ENCODE measurements at places on chromosomes 11 and 22.

- no peak for DNase-seq
- H3K27ac ChIP-seq = no peak overlapping the region
- no peaks in the 10 kb centered on the region for H3K27me3 ChIP-seq
- no peaks in the 10 kb centered on the region for H3K4me1 ChIP-seq
- no peak overlapping the region for H3K4me3 ChIP-seq
Measured at GRCh38 chr11:103384652-103385051, 275.4 kb downstream of the DYNC2H1 start.

GRCh38 chr22:38953577-38954413 lies 3.6 kb upstream of the APOBEC3A start:
- no peaks in the 10 kb centered on the region for H3K36me3 ChIP-seq
- H3K4me3 ChIP-seq = no peak overlapping the region
- H3K27ac ChIP-seq = peak overlapping the region; percentile 24

GRCh38 chr11:132475026-132475425 lies 1057.3 kb downstream of the OPCML start:
- no peaks in the 10 kb centered on the region for H3K36me3 ChIP-seq
- DNase-seq = no peak
- H3K27me3 ChIP-seq = no peaks in the 10 kb centered on the region
- H3K27ac ChIP-seq = no peak overlapping the region

GRCh38 chr11:32781721-32782120 lies 12.7 kb downstream of the CCDC73 start:
- no peak overlapping the region for H3K27ac ChIP-seq
- no peak overlapping the region for H3K4me3 ChIP-seq
- no peaks in the 10 kb centered on the region for H3K27me3 ChIP-seq
- DNase-seq = no peak
- no peaks in the 10 kb centered on the region for H3K4me1 ChIP-seq
- H3K36me3 ChIP-seq = no peaks in the 10 kb centered on the region

Data from liver (tissue), 10 donors.